ENCODE measurements at places on chromosomes 11 and 22.

- no peak for DNase-seq
These were observed 8.7 kb upstream of the GLB1L3 start for GRCh38 chr11:134267461-134267860.

- no peak for DNase-seq
These were observed 7.6 kb upstream of the SERPINH1 start for GRCh38 chr11:75554258-75555022.

- peak; percentile 49 for DNase-seq
These were observed 4.1 kb upstream of the TBX1 start for GRCh38 chr22:19756288-19757128.

DNA sequence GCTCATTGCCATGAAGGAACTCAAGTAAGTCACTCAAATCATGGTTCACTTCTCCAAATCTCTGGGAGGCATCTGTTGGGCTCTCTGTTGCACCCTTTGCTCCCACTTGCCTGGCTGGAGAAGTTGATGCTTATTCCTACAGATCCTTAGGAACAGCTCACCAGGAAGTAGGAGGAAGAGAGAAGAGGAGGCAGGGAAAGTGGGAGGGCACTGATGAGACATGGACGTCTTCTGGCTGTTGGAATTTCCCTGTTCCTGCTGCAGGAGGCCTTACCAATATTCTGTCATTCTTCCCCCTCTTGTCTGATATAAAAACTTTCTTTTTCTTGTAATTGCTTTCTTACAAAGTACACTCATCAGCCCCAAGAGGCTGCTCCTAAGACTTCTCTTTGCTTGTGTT, 13.6 kb downstream of the POLR2F start:
- no peak for DNase-seq

- peak; percentile 13 for DNase-seq
These were observed 251.2 kb downstream of the ETS1 start for GRCh38 chr11:128336203-128336602.
